Uterus (tissue), 4 donors: ENCODE measurements at places on chromosomes 5 and 9. TPM values are rescaled to one million over a fixed set of nuclear protein-coding genes. Genes with fewer than 3 reads are reported as not detected.

The ZNF454 gene
- 5.4 TPM for total RNA-seq

GRCh38 chr5:54717870-54718269 lies 200.3 kb downstream of the SNX18 start:
- H3K4me1 ChIP-seq: peaks cover 6% of the 10 kb centered on the region
- no peak for DNase-seq
- H3K4me3 ChIP-seq: no peak overlapping the region
- no peaks in the 10 kb centered on the region for H3K36me3 ChIP-seq
- H3K27me3 ChIP-seq: no peaks in the 10 kb centered on the region
- no peak overlapping the region for H3K27ac ChIP-seq

DNA sequence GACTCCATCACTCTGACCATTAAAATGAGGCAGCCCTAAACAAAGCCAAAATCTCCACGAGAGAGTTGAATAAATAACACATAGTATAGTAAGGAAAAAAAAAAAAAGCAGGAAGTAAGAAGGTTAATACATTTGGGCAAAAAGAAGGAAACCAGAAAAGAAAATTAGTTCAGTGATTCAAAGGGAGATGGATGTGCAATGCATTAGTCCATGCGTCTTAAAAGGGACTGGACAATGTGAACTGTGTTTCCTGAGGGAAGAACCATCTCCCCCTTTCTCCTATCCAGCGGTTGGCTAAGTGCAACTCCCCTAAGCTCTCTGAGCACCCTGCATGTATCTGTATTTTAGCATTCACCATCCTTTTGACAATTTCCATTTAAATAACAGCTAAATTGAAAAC lies 1.4 kb downstream of the ANKRA2 start:
- DNase-seq: no peak
- H3K36me3 ChIP-seq: no peaks in the 10 kb centered on the region
- H3K4me3 ChIP-seq: peak overlapping the region; percentile 79
- H3K4me1 ChIP-seq: peaks cover 9% of the 10 kb centered on the region
- H3K27me3 ChIP-seq: no peaks in the 10 kb centered on the region
- peak overlapping the region; percentile 88 for H3K27ac ChIP-seq

- H3K36me3 ChIP-seq: no peaks in the 10 kb centered on the region
- no peaks in the 10 kb centered on the region for H3K27me3 ChIP-seq
Measured at GRCh38 chr9:127215268-127216209, 49.0 kb upstream of the GARNL3 start.

DNA sequence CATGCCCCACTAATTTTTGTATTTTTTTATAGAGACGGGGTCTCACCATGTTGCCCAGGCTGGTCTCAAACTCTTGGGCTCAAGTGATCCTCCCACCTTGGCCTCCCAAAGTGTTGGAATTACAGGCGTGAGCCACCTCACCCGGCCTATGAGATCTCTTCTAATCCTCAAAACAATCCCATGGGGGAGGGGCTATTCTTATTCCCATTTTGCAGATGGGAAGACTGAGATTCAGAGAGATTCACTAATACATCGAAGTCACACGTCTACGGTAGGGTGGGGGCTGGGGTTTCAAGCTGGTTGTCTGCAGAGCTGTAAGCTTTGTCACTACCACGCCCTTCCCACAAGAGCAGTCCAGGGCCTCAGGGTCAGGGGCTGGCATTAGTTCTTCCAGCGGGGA lies 14.0 kb upstream of the NTNG2 start:
- no peaks in the 10 kb centered on the region for H3K27me3 ChIP-seq
- H3K4me3 ChIP-seq: no peak overlapping the region
- H3K4me1 ChIP-seq: no peaks in the 10 kb centered on the region
- H3K36me3 ChIP-seq: no peaks in the 10 kb centered on the region
- H3K27ac ChIP-seq: no peak overlapping the region

- H3K27me3 ChIP-seq: no peaks in the 10 kb centered on the region
- no peak overlapping the region for H3K4me3 ChIP-seq
- H3K36me3 ChIP-seq: no peaks in the 10 kb centered on the region
Measured at GRCh38 chr5:171342362-171343111, 33.5 kb downstream of the TLX3 start.

GRCh38 chr9:77816641-77817341 lies 168.7 kb upstream of the GNA14 start:
- DNase-seq: no peak
- no peaks in the 10 kb centered on the region for H3K27me3 ChIP-seq
- H3K4me3 ChIP-seq: no peak overlapping the region
